Stimulated activated CD4-positive, alpha-beta T cell treated with anti-CD3 and anti-CD28 coated beads, Interleukin-4, amount 100 ng/mL, for 4 hours (primary cell): ENCODE measurements at places on chromosomes 6 and 20.

DNA sequence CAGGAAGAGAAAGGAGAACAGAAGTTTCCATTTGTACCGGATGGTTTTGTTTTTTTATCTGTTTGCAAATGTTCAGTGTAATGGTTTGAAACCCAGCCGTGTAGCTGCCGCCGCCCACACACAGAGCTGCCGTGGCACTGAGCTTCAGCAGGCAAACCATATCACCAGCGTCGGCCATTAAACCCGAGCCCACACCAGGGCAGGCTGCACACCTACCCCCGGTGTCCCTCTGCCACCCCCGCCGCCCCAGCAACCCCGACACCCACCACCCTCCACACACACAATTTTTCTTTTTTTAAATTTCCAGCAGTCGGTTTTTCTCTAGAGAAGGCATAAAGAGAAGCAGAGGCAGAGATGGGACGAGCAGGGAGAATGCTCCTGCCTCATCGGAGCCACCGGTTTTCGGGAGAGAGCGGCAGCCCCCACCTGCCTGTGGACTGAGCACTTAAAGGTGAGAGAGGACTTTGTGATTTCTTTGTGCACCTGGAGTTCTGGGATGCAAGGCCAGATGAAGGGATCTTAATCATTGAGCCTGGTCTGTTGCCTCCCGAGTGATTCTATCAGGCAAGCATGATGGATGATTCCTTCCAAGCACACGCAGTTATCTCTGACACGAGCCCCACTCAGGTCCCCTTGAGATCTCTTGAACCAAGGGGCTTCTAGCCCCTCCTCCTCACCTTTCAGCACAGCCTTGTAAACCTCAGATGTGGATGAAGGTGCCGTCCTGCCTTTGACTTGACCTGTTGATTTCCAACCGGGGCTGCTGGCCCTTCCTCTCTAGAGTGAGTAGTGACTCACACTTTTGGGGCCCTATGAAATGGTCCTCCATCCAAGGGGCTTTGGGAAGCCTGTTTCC is 17.5 kb upstream of the ZNF831 start:
- peak; percentile 72 for DNase-seq

DNA sequence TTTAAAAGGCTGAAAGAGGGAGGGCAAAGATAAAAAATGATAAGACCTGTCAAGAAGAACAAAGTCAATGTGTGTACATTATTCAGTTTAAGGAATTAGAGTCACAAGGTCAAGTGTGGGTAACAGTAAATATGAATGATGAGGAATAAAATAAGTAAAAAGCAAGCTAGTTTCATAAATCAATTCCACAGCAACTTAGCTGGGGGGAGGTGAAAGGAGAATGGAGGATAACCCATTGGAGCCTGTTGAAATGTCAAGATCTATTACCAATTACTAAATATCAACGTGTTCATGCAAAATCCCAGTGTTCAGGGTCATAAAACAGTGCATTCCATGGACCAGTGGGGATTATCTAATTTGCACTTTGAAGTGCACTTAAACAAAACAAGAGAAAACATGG is 242.9 kb downstream of the TBX18 start:
- DNase-seq: no peak

DNA sequence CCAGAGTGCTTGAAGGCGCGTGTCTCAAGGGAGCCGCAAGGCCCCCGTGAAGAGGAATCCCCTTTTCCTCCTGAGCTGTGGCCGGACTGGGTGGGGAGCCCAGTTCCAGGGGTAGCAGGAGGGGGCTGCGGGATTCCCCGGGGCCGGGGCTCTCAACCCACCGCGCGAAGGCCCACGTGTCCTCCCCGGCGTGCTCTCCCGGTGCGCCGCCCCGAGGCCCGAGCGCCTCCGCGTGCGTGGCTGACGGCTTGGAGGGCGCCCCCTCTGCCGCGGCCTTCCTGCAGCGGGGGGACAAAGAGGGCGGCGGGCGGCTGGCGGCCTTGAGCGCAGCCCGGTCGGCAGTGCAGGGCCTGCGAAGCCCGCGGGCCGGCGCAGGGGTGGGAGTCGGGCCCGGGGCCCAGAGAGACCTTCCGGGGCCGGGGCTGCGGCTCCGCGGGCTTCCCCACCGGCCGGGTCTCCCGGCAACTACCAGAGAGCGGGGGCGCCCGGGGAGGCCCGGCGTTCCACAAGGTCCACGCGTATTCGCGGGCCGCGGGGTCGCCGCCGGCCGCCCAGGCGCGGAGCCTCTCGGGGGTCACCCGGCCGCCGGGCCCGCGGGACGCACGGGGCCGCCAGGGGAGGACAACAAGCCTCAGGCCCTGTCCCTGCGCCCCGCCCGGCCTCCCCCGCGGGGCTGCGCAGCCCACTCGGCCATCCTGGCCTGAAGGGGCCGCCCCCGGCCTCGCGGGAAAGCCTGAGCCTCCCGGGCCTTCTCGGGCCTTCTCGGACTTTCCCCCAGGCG is at the start of gene FAM217A:
TSS of gene FAM217A (minus strand) at position 447 of the 781 bp plus-strand sequence. CDS start 1,723 bp downstream, outside the sequence.
- no peak for DNase-seq

DNA sequence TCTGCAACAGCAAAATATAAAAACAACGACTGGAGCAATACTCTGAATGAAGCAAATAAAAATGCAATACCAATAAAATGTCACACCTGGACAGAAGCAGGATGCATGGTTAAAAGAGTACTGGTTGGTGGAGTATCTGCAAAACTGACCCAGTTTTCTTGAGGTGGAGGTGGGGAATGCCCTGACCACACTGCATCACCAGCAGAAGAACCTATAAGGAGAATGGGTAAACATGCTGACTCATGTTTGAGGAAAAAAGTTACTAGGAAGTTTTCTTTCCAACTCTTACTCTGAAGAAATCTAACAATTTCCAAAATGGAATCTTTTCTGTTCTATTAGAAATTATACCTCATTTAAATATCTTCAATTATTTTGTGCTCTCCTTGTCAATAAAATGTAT is 43.6 kb downstream of the REPS1 start:
- DNase-seq: no peak

DNA sequence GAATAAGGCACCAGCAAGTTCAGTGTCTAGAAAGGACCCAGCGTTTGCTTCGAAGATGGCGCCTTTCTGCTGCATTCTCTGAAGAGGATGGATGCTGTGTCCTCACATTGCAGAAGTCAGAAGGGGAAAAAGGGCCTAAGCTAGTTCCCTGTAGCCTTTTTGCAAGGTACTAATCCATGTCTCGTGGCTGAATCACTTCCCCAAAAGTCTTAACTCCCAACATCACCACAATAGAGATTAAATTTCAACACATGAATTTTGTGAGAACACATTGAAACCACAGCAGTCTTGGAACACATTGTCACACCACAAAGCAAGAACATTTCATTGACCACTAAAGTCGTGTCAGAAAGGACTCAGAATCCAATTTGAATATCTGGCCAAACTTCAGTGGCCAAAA is 42.1 kb downstream of the KLHL31 start:
- no peak for DNase-seq

- no peak for DNase-seq
These were observed 11.5 kb upstream of the UBE2V1 start for GRCh38 chr20:50124496-50124895.
